ENCODE measurements at places on chromosomes 2 and 18. TPM values are rescaled to one million over a fixed set of nuclear protein-coding genes. Genes with fewer than 3 reads are reported as not detected.

The ARHGEF4 gene
- 3.3 TPM for total RNA-seq

The LCT gene
- 0.07 TPM for total RNA-seq

The CNDP1 gene
- not detected for total RNA-seq

The TRIM43 gene
- not detected for total RNA-seq

The ZRANB3 gene
- 18.5 TPM for total RNA-seq

The CCDC178 gene
- total RNA-seq = not detected

The EEF1B2 gene
- total RNA-seq = 1,373 TPM

All from activated naive CD4-positive, alpha-beta T cell treated with anti-CD3 and anti-CD28 coated beads for 36 hours (primary cell).